HFFc6 (cell line): ENCODE measurements at places on chromosomes 2 and 18. TPM values are rescaled to one million over a fixed set of nuclear protein-coding genes. Genes with fewer than 3 reads are reported as not detected.
A peak's percentile ranks its signal among the peaks of the same experiment; 100 is the strongest.

GRCh38 chr2:144520756-144521487 lies 1.0 kb upstream of the ZEB2 start:
- peak; percentile 76 for DNase-seq

GRCh38 chr2:236654496-236654895 lies 84.9 kb downstream of the ACKR3 start:
- DNase-seq = no peak

The UNC80 gene
- total RNA-seq = not detected in 3 replicates

- DNase-seq = no peak
These were observed 472.6 kb downstream of the PARD3B start for GRCh38 chr2:205017912-205018311.

The UGT1A3 gene
- total RNA-seq = not detected in 3 replicates

The PROM2 gene
- total RNA-seq = 0.08 to 0.41 TPM (median 0.27 TPM) in 3 replicates

The CD28 gene
- total RNA-seq = not detected in 3 replicates

The ZNF407 gene
- 7.9 and 8.4 TPM in 2 replicates for total RNA-seq

GRCh38 chr2:60463249-60463648 lies 90.2 kb downstream of the BCL11A start:
- no peak for DNase-seq

- DNase-seq = no peak
These were observed 458.8 kb downstream of the SETBP1 start for GRCh38 chr18:45139478-45139877.

The ALMS1 gene
- 7.7 to 9.3 TPM (median 8.7 TPM) in 3 replicates for total RNA-seq

The RGPD3 gene
- 0.05 TPM in 1 of 3 replicates, not detected in the others for total RNA-seq

GRCh38 chr18:41587976-41588375 lies 367.1 kb upstream of the PIK3C3 start:
- DNase-seq = no peak
